GM13977 (cell line): ENCODE measurements at places on chromosomes 4 and X.

GRCh38 chr4:145808848-145809512, 129.0 kb downstream of the C4orf51 start:
- peak; percentile 12 for DNase-seq

DNA sequence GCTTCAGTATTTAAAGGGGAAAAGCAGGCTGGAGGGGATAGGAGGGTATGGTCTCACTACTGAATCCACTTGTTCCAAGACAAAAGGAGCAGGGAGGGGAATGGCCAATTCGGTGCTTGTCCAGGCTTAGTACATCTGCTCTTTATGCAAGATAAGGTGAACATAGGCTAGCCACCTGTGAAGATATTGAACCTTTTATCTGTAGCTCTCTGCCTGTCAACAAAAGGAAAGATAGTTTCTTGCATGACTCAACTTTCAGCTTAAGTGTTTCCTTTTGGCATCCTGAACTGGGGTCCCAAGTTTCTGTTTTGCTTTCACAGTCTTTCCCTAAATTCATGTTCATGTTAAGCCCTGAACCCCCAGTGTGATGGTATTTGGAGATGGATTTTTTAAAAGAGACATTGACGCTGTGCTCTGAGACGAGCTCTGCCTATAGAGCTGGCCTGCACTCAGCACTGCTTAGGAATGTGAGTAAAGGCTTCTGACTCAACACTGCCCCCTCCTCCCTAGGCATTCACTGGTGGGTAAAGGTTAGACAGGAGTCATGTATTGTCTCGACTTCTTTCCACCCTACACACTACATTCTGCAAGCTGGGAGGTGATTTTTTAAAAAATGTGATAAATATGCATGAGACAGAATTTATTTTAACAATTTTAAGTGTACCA, 28.2 kb downstream of the FAM149A start:
- DNase-seq: no peak

DNA sequence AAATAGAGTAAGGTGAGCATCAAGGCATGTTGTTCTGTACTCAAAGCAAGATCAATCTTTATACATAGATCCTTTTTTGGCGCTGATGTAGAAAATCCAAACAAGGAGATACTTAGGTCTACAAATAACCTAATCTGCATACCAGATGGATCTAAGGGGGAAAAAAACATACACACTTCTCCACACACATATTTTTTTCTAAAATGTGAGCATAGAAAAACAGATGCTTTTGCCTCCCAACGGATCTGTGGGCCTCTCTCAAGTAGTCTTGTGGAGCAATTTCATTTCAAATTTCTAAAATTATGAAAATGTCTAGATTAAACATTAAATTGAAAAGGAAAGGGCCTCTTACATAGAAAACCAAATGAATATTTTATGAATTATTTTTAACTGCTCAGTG, 166.1 kb downstream of the GRIA3 start:
- no peak for DNase-seq

GRCh38 chrX:83934220-83934619, 73.3 kb downstream of the CYLC1 start:
- no peak for DNase-seq

GRCh38 chr4:85756938-85757337, 282.0 kb downstream of the ARHGAP24 start:
- peak; percentile 11 for DNase-seq

DNA sequence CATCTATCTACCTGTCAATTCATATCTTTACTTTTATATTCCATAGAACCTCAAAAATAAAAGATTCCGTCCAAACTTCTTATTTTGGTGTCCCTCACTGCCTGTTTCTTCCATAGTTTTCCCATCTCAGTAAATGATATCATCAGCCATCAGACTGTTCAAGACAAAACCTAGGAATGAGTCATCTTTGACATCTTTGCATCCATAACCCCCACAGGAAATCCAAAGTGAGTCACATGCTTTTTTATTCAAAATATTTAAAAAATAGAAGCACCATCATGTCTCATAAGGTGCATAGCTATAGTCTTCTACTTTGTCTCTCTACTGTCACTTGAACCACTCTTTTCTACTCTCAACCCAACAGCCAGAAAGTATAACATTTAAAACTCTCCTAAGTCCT, 29.9 kb upstream of the CXXC4 start:
- no peak for DNase-seq

GRCh38 chrX:42027367-42028000, 104.1 kb upstream of the CASK start:
- DNase-seq: no peak

DNA sequence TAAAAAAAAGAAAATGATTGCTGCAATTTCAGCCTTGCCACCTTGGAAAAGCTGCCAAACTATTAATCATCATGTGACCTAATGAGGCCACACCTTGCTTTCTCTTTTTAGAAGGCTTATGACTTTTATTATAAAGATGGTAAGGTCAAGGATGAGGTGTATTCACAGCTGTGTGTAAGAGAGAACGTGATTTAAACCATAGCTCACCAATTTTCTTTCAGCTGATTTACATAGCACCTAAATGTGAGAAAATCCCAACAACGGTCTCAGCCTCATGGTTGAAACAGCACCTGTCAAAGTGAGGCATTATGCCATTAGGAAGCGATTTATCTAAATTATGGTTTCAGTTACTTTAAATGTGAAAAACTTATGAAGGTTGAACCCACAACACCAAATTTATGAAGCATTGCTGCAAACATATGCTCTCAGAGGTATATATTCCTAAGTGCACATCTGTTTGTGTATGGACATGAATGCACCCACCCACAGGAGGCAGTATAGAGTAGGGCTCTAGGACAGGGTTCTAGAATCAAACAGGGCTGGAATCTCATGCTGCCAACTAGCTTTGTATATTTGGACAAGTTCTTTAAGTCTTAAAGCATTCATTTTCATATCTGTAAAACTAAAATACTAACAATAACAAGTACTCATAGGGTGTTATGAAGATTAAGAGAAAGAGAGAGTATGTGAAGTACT, 40.7 kb downstream of the ANXA3 start:
- DNase-seq: peak; percentile 13

GRCh38 chrX:40265936-40266335, 168.2 kb upstream of the BCOR start:
- DNase-seq: no peak

GRCh38 chrX:154028502-154029184, 8.9 kb upstream of the IRAK1 start:
- DNase-seq: no peak

DNA sequence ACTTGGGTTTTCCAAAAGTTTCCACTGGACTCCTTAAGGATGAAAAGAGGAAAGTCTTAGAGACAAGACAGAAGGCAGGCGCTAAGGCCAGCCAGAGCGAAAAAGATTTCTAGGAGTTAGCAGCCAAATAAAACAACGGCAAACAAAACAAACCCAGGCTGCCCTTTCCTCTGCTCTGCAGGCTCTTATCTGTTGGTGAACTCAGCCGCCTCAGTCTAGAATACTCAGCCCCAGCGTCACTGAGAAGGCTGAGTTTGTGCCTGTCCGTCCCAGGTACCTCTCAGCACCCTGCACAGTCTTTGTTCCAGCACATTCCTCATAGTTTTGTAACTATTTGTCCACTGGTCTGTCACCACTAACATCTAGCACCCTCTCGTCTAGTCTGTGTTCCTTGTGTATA, 75.6 kb upstream of the FAM9C start:
- DNase-seq: no peak

GRCh38 chrX:149711545-149712236, at the start of gene MAGEA11:
TSS of gene MAGEA11 (plus strand) at chrX:149712060. CDS start at chrX:149713160, 1,100 bp downstream.
- no peak for DNase-seq

DNA sequence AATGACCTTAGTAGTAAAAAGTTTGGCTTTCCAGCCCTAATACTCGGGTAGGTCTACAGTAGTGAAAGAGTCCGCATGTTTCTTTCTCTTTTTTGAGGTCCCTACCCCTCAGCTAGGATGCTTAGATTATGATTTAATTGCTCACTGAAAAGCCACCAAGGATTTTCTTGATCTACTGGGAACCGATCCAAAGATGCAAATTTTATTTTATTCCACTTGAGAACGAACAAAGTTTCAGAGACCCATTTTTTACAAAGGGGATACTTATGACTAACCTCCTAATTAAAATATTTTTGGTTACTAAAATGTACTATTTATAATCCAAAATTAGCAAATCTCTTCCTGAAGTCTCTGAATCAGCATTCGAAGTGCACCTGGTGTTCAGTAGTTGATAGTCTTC, 14.3 kb upstream of the PDHA2 start:
- no peak for DNase-seq

DNA sequence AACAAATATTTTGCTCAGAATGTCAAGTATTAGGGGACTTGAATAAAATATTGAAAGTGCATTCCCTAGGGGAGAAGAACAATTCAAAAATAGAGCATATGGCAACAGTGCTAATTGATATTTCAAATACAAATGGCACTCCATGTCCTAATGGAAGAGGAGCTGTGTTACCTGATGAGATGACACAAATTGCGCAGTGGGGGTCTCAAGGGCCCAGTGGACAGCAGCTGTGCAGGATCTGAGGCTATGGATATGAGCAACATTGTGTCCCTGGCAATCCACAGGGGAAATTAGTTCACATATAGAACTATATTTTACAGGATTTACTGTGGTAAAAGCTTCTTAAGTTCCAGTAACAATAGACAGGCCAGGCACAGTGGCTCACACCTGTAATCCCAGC, 17.4 kb upstream of the USP46 start:
- no peak for DNase-seq

DNA sequence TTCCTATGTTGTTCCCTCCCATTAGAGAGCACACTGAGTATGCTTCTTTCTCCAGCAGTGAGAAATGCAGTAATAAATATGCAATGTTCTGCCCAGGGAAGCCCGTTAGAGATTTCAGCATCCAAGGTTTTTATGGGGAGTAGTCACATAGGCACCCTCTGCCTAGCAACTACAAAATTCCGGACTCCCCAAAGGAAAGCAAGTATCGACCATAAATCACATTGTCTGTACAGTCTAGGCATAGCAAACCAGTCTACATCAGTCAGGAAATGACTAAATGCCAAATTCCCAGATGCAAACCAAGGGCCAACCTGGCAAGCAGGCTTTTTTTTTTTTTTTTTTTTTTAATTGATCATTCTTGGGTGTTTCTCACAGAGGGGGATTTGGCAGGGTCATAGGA, 34.8 kb downstream of the GPR101 start:
- no peak for DNase-seq

GRCh38 chr4:36304138-36304681, 22.8 kb downstream of the DTHD1 start:
- DNase-seq: no peak

- DNase-seq: no peak
Measured at GRCh38 chrX:108177351-108178142, 86.0 kb downstream of the ATG4A start.

- DNase-seq: no peak
Measured at GRCh38 chr4:68451246-68452211, 4.3 kb downstream of the TMPRSS11E start.
